ENCODE measurements at places on chromosomes 2 and 18.

GRCh38 chr2:239013678-239013976 lies 165.7 kb downstream of the TWIST2 start:
- DNase-seq = no peak

GRCh38 chr2:223460209-223460608 lies 142.0 kb downstream of the SCG2 start:
- DNase-seq = no peak

DNA sequence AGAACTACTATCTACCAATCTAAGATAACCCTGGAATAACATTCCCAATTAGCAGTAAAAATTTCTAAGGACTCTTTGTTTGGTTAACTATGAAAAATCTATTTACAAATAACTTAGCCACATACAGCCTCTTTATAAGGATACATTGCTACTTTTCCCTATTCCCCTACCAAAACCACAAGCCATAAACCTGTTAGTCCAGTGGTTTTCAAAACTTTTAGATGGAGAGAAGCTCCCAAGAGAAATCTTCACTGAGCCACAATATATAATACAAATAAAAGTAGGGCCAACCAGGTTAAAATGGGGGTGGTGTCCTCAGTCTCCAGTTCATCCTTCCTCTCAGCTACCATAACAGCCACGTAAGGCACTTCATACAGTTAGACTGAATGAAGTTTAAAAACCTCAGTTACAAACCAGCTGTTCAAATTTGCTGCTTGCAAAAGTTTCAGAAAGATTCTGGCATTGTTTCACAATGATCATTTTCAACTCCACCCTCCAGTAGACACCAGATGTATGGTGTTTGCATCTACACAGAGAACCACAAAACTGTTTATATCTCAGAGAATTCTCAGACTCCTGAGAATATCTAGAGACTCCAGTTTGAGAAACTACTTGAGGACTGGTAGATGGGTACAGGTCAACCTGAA lies 26.0 kb downstream of the SOS1 start:
- no peak for DNase-seq

GRCh38 chr2:163662141-163662780 lies 73.5 kb downstream of the FIGN start:
- no peak for DNase-seq

DNA sequence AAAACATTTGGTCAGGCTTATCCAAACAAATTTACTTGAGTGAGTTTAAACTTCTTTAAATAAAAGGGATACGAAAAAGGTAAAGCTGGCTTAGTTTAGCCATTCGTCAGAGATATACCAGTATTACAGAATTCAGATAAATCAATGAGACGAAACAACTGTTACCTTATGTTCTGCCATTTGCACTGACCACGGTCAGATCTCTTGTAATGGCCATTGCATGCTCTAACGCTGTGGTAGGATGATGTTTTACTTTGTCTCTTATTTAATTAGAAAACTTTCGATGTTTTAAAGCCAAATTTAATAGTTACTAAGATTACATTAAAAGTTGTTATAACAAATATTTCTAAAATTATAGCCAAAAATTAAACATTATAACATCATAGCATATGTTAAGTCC lies 1.5 kb downstream of the C18orf54 start:
- DNase-seq = no peak

GRCh38 chr2:66082581-66082980 lies 352.3 kb upstream of the MEIS1 start:
- no peak for DNase-seq

DNA sequence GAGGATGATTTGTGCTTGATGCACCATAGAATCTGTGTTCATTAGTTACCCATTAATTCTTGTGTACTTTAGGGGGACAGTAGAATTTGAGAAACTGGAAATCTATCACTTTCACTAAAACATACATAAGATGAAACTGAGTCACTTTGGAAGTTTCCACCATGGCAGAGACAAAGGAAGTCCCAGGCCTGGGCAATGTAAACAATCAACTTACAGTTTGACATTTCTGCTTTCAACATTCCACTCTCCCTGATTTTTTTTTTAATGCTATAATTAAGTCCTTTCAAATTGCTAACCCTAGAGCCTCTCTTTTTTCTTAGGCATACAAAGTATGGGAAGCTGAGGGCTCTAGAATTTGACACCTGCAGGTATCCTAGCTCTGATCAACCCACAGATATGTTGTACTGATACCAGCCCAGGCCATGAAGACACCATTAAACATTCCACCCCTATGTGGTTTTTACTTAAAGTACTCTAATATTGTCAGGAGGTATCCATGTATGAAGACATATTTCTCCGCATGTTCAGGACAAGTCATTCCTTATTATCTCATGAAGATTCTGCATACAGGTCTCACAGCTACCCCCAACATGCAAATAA lies 88.5 kb upstream of the GLS start:
- DNase-seq = no peak

GRCh38 chr2:75390169-75390568 lies 170.6 kb downstream of the EVA1A start:
- DNase-seq = no peak

DNA sequence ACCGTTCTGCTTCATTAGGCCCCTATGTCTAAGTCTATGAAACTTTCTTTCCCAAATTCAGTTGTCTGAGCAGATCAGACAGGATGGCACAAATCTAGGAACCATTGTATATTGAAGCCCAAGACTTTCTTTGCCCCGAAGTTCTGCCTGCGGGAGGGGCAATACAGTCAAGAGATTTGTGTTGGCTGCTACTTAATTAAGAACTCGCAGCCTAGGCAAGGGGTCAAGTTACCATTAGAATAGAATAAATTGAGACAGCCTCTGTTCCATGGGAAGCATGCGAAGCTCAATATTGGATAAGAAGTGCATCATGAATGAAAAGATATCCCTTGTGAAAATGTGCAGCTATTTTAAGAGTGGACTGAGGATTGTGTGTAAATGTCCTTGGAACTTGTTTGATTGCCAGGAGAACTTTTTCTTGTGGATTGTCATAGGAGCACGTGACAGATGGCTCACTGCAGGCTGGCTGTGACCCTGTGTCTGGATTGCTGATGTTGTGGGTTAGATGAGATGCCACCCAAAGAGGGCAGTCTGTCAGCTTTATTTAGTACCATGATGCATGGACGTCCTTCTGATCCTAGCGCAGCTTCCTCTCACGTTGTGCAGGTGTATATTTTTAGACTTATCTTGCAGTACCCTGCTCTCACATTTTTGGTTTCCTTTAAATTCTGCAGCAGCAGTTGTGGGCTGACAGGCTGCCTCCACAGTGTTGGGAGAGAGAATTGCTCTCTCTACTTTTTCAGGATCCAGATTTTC lies 30.9 kb downstream of the HAUS1 start:
- DNase-seq = no peak

GRCh38 chr2:20400787-20401488 lies 45.9 kb upstream of the RHOB start:
- no peak for DNase-seq

- DNase-seq = no peak
Measured at GRCh38 chr2:222577341-222577740, 78.6 kb downstream of the FARSB start.

DNA sequence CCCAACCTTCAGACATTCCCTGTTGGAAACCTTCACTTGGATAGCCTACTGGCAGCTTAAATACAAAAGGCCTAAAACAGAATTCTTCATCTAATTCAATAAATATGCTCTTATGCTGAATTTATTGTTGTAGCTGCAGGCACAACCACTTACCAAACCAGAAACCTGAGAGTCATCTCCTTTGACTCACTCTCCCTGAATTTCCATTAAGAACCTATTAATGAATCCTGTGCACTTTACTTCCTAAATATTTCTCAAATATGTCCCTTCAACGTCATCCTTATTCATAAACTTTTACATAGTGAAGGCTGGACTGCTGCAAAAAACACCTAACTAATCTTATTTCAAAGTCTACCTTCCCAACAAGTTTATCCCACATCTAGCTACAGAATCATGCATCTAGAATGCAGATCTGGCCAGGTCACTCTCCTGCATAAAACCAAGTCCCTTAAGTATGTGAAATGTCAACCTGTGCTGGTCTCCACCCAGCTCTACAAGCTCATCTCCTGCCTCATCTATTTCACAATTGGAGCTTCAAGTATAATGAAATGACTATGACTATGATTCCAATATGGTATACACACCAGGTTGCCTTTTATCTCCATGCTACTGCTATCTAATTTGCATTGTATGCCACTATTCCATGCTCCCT lies 354.2 kb downstream of the ZEB2 start:
- no peak for DNase-seq

Measured in uterus (tissue), 4 donors.